Renal pelvis (tissue), 12 donors: ENCODE measurements at places on chromosomes 12 and 14.

GRCh38 chr14:31819281-31819680 lies 257.8 kb upstream of the ARHGAP5 start:
- no peak for DNase-seq

DNA sequence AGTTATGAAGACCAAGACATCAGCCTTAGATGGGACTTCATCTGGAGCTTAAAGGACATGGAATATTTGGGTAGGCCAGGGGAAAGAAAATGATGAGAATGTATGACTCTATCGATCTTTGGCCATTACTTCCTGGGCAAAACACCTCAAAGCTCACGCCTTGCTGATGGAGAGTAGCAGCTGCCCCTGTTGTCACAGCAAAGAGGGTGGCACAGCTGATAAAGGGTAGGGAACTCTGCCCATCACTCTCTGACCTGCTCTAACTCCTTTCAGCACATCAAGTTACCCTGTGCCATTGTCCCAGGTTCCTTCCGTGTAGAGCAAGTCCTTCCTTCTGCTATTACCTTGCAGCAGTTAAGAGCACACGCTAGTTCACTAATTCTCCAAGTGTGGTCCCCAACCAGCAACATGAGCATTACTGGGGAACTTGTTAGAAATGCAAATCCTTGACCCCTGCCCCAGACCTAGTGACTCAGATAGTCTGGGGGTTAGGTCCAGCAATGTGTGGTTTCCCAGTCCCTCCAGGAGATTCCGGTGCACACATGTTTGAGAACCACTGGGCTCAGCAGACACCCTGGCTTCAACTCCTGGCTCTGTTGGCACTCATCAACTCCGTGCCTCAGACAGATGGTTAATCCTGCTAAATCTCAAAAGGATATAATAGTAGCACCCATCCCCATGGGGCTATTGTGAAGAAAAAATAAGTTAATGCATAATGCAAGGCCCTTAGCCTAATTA lies 93.7 kb upstream of the EEA1 start:
- DNase-seq: no peak

GRCh38 chr14:51792809-51793208 lies 67.6 kb upstream of the GNG2 start:
- DNase-seq: no peak

GRCh38 chr12:121224591-121224990 lies 14.7 kb downstream of the P2RX4 start:
- no peak for DNase-seq

GRCh38 chr12:47835831-47836155 lies 16.1 kb upstream of the HDAC7 start:
- no peak for DNase-seq

DNA sequence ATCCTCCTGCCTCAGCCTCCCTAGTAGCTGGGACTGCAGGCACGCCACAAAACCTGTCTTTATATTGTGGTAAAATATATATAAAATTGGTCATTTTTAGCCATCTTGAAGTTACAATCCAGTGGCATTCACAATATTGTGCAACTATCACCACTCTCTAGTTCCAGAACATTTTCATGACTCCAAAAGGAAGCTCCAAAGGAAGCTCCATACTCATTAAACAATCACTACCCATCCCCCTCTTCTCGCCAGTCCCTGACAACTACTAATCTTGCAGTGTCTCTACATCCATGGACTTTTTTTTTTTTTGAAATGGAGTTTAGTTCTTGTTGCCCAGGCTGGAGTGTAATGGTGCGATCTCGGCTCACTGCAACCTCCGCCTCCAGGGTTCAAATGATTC lies 3.1 kb downstream of the GCH1 start:
- DNase-seq: no peak

DNA sequence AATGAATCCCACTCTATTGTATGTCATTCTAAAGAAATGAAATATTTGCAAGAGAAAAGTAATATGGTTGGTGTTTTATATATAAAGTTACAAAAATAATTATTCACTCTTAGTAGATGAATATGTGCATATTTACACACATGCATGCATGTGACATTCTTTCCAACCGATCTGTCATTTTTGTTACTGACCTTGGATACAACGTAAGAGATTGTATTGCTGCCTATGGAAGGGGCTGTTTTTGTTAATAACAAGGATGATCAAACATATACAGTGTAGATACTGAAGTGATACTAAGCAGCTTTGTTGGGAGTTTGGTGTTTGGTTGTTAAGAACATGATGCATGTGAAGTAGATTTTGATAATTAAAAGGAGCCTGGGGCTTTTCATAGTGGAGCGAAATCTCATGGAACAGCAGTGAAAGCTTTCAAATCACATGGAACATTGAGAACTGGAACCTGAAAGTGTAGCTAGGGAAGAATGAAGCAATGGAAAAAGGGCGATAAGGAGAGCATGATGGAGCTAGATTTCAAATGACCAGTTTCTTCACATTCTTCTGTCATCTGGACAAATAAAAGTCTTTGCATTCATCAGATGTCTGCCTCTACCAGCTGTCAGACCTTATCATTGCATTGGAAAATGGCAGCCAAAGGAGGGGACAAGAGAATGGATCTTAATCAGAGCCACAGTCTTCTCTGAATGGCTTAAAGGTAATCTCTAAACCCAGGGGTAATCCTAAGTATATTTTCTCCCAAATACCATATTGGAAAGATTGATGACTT lies 10.0 kb downstream of the BORCS5 start:
- no peak for DNase-seq
